ENCODE measurements at places on chromosomes 12 and 14.

DNA sequence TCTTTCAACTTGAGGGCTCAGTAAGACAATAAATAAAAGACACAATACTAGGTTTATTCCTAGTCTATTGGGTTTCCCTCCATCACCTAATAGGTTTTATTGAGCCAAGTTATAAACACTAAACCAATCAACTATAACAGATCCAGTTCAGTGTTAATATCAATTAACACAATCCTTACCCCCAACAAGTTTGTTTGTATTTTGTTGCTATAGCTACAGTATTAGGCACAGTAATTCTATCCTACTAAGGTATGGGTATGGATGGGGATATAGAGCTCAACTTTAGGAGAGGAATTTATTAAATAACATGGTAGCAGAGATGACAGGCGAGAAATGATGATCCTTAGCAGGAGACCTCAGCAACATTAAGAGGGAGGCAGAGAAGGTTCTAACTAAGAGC is 13.3 kb downstream of the PPP4R3A start:
- no peak for DNase-seq

DNA sequence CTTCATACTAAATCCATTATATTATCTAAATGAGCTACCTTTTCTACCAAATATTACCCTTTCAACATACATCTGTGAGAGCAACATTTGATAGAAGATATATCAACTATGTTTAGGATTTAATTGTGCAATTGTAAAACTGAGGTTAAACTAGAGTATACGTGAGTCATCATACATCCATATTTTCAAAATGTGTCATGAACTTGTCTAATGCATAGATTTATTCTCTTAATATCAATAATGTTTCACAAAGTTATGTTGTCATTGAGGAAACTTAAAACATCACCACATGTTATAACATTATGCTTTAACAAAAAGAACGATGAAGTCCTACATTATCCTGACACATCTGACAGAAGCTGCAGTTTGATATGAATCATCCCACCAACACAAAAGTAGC is 645.5 kb upstream of the NOVA1 start:
- no peak for DNase-seq

GRCh38 chr14:90384543-90384911 is 12.3 kb upstream of the CALM1 start:
- DNase-seq, result no peak

DNA sequence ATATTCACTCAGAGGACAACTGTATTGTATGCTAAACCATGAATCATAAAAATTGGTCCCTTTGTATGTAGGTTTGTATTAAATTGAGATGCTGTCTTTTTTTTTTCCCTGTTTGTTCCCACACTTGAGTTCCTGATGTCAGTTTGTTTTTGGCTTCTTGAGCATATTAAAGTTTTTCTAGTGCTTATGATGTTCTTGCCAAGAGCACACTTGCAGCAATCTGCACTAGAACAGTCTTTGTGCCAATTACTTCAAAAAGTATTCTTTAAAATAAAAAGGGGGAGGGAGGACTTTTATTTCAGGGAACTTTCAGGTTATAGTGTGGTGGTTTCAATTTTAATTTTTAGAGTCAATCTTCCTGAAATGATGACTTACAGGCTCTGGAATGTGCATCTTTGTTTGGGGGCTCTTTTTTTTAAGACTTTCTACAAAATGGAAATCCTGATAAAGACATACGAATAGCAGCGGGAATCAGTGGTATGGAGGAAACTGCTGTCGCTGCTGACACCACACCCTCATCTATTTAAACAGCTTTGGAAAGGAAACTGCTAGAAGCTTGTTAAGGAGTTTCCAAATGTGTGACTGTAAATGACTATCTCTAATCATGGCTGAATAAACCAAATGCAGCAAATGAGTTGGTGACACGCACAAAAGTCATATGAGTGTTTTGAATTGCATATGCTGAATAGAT is 188.6 kb downstream of the EGLN3 start:
- DNase-seq, result no peak

- DNase-seq, result no peak
These were observed 21.0 kb downstream of the CFAP54 start for GRCh38 chr12:96510306-96510764.

- DNase-seq, result no peak
These were observed 30.0 kb downstream of the CREBL2 start for GRCh38 chr12:12641650-12642049.

DNA sequence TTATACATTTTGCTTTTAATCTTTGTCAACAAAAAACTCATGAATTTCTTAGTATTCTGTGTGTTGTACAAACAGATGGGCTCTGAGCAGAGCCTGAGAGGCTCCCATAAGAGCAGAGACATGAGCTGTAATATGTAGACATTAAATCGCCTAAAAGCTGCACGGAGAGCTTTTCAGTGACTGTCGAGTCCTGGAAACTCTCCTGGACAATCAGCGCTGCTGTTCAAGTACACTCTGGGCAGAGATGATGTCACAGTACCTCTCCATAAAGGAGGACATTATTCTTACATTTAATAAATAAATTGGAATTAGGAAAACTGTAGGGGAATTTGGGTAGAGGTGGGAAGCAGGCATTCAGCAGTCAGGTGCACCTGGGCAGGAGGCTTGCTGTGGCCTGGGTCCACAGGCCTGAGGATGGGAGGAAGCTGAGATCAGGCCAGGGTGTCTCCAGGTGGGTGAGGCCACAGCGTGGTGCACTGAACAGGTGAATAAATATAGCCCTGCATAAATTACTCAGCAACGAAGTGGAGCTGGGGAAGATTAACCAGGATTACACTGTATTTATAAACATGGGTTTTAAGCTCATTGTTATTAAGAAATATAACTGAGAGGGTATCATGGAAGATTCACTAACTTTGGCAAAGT is 13.3 kb upstream of the TCL1A start:
- DNase-seq, result no peak

- DNase-seq, result no peak
These were observed 1127.0 kb downstream of the GALC start for GRCh38 chr14:86865934-86866333.

DNA sequence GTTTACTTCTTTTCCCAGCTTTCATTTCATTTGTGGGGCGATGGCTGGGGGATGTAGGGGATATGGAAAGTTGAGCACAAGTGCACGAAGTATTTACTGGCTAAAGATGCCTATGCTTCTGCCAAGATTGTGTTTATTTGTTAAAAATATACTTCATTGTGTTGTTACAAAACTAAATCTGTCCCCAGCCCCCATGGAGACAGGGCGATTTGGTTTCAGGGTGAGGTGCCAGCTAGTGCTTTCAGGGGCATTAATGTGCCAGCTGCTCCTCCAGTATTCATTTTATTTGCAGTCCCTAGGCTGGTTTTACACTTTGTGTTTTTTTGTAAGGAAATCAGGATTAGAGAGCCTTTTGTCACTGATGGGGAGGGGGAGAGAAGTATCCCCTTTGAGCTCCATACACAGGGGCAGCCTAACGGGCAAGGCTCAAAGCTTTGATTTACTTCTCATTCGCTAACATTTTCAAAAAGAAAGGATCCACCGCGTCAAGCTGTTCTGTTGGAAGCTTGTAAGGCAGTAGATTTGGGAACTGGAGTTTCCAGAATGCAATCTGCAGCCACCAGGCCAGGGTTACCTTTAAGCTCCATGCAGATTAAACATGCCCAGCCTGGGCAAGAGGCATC is 198.7 kb upstream of the PLEKHG7 start:
- no peak for DNase-seq

GRCh38 chr12:6334940-6335450 is 6.9 kb downstream of the TNFRSF1A start:
- no peak for DNase-seq

- DNase-seq, result no peak
These were observed 18.4 kb downstream of the FAR2 start for GRCh38 chr12:29167445-29167844.

- no peak for DNase-seq
These were observed 92.9 kb upstream of the DIO2 start for GRCh38 chr14:80304125-80304766.

DNA sequence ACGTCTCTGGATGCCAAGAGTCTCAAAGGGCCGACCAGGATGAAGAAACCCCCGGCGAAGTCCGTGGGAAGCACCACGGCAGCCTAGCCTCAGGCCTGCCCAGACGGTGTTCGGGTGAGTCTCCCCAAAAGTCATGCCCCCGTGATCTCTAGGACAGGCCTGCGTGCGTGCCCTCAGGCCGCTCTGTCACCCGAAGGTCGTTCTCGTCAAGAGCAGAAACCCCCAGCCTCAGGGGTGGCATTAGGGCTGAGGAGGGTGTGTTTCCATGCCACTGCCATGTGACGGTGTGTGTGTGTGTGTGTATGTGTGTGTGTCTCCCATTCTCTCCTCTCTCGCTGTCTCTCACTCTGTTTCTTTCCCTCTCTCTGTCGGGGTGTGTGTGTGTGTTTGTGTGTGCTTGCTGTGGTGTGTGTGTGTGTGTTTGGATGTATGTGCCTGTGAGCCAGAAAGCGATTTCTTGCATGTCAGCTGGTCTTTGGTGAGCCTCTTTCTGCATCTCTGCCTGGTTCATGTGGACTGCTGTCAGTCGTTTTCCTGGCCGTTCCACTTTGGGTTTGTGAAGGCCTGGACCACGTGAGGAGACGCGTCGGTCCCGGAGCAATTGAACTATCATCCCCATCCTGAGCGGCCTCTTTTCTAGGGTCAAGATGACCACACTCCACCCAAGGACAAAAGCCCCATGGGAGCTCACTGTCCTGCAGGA is 772.5 kb upstream of the ALG10B start:
- no peak for DNase-seq

- no peak for DNase-seq
These were observed 57.0 kb upstream of the KRR1 start for GRCh38 chr12:75568393-75568792.

GRCh38 chr14:89206389-89207031 is 210.5 kb downstream of the FOXN3 start:
- DNase-seq, result no peak

DNA sequence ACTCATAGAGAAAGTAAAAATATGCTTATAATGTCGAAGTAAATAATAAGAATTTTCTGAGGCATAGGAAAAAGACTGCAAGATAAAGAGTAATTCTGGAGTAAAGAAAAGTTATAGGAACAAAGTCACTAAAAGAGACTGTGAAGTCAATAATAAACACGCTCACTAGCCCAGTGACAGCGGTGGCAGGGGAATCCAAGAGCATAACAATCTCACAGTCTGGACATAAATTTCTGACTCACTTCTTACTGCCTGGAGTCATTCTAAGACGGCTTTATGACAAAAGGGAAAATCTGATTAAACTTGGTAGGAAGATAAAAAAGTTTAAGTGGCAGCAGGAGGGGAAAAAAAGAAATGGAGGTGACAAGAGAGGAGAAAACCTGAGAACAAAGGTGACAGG is 56.4 kb upstream of the GRIP1 start:
- no peak for DNase-seq

DNA sequence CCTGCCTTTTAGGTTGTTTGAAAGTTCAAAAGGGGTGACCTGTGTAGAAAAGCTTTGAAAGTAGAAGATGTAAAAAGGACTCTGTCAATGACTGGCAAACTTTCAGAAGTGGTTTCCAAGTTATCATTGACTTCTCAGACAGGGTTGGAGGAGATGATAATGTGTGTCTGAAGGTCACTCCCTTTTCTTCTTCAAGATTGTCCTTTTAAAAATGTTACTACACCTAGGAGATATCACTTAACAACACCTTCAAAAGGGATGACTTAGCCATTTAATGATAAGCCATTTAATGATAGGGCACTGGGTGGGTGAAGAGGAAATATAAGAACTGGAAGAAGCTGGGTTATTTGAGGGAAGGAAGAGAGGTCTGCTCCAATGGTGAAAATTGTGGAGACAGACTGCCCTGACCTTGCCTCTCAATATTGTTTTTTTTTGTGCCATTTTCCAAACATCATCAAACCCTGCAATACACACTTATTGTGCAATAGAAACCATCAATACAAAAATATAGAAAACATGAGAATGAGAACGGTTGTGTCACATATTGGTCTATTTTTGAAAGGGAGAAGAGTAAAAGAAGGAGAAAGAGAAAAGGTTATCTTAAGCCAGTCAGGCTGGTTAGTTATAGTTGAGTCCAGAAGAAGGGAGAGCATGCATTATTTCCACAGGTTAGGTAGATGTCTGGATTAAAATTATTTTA is 38.8 kb downstream of the BEST3 start:
- no peak for DNase-seq

DNA sequence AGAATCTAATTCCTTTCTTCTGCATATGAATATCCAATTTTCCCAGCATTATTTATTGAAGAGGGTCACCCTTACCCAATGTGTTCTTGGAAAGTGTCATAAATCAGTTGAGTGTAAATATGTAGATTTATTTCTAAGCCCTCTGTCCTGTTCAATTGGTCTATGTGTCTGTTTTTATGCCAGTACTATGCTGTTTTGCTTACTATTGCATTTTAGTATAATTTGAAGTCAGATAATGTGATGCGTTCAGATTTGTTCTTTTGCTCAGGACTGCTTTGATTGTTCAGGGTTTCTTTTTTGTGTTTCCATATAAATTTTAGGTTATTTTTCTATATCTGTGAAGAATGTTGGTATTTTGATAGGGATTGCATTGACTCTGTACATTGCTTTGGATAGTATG is 420.4 kb upstream of the MIS18BP1 start:
- DNase-seq, result no peak

DNA sequence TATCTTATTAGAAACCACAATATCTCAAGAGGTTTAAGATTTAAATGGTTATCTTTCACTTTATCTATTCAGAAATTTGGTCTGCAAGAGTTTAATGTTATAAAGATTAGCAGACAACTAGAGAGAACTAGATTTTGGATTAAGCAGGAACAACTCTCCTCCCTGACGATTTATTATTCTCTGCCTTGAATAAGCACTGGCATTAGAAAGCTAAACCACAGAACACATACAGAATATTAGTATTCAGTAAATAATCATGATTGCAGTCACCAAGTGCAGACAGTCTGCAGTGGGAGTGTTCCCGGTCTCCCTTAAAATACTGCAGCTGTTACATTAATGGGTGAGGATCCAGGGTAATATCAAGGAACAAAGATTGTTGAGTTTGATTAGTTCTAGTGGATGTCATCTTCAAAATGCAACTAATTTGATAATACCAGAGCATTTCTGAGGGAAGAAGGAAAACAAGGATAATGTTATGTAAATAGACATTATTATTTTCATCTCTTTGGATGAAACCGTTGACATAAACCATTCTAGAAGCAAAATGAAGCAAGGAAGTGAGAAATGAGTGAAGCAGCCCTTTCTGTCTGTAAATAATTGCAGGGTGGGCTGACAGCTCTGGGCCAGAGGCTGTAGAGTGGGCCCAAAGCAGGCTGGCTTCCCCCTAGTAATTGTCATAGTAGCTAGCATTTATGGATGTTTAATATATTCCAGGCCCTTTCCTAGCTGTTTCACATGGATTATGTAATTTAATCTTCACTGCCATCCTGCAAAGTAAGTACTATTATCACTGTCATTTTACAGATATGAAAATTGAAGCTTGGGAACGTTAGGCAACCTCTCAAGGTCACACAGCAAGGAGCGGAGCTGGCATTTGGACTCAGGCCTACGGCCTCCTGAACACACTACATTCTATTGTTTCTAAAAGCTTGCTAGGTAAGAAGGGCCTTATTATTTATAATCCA is 79.4 kb downstream of the DYRK2 start:
- no peak for DNase-seq

- no peak for DNase-seq
These were observed 44.6 kb downstream of the MSRB3 start for GRCh38 chr12:65323070-65323469.

- no peak for DNase-seq
These were observed 23.6 kb upstream of the FERMT2 start for GRCh38 chr14:52974406-52974805.

- DNase-seq, result no peak
These were observed 679 bp downstream of the BDKRB2 start for GRCh38 chr14:96205059-96205977.

Data from effector memory CD4-positive, alpha-beta T cell (primary cell).